SW480 (cell line): ENCODE measurements at places on chromosomes 13 and 19.

- DNase-seq = no peak
These were observed 211.8 kb downstream of the PCCA start for GRCh38 chr13:100300708-100301107.

- no peak for DNase-seq
These were observed 53.7 kb downstream of the DPF1 start for GRCh38 chr19:38170334-38170733.

DNA sequence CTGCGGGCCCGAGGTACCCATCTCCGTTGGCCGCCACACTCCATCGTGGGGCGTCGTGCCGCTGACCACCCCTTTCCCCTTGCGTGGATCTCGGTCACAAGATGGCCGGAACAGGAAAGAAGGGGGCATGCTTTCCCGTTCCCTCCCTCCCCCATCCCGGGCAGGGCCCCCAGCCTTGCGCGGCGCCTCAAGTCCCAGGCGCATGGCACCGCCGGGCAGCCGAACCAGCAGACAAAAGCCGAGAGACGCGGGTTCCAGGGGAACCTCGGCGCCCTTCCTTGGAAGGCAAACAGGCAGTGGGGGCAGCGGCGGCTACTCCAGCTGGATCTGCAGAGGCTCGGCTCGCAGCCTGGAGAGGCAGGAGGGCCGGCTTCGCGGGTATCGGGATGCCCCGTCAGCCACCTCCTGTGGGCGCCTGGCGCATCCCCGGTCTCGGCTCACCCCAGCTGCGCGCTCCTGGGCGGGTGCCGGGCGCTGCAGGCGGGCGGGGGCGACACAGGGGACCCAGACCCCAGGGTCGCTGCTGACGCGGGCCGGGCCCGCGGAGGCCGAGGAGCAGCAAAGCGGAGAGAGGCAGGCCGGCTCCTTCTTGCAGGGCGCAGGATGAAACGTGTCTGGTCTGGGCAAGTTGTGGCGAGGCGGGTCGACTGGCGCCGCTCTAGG, 439 bp downstream of the DZIP1 start:
- no peak for DNase-seq

GRCh38 chr19:43628646-43629326, 9.4 kb upstream of the ZNF428 start:
- DNase-seq = no peak

- DNase-seq = no peak
These were observed 160.9 kb downstream of the TBC1D4 start for GRCh38 chr13:75321084-75321483.

GRCh38 chr13:28299916-28300315, 161.6 kb downstream of the PAN3 start:
- DNase-seq = no peak

GRCh38 chr19:46732172-46732938, 13.5 kb upstream of the FKRP start:
- no peak for DNase-seq

GRCh38 chr19:31545777-31546176, 196.5 kb upstream of the TSHZ3 start:
- DNase-seq = no peak

- peak; percentile 39 for DNase-seq
These were observed 7.2 kb downstream of the GAS6 start for GRCh38 chr13:113856716-113857065.
